Stimulated activated CD4-positive, alpha-beta T cell treated with anti-CD3 and anti-CD28 coated beads, Interleukin-15, amount 100 ng/mL, for 1 hour (primary cell): ENCODE measurements at places on chromosomes 16 and 17.

- DNase-seq = no peak
Measured at GRCh38 chr17:21166595-21167210, 39.9 kb downstream of the DHRS7B start.

DNA sequence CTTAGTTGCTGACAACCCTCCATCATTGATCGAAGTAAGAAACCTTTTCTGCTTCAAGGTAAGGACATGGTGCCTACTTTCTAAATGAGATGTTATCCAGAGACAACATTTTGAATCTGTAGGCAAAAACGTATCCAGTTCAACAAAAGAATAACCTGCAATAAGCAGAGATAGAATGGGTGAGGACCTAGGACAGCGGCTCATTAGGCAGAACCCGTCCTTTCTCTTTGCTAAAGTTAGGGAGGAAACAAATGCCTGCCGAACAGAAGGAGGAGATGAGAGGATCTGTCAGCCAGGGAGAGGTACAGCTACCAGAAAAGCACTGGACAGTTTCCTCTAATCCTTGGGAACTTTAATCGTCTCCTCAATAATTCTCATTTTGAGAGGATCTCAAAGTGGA lies 183.3 kb downstream of the CDH13 start:
- DNase-seq = no peak

GRCh38 chr16:69918241-69918640 lies 32.9 kb upstream of the CLEC18A start:
- no peak for DNase-seq

GRCh38 chr17:48427598-48427997 lies 2.4 kb downstream of the SKAP1 start:
- peak; percentile 44 for DNase-seq

- DNase-seq = no peak
Measured at GRCh38 chr17:57966246-57966645, 11.0 kb upstream of the CUEDC1 start.

DNA sequence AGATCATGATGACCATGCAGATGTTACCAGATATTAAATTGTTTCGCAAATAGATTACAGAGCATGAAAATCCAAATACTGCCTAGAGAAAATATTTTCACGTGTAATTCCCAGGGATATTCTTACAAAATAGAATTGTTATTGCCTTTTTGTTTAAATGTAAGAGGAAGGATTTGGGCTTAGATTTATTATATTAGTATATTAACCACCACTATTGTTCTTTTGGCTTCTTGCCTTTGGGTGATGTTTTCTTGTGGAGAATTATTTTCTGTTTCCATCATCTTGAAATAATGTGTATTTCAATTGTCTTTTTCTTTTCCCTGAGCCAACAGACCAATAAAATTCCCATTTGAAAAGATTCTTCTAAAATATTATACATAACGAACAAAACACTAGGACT lies 109.7 kb upstream of the NUDT7 start:
- DNase-seq = no peak

DNA sequence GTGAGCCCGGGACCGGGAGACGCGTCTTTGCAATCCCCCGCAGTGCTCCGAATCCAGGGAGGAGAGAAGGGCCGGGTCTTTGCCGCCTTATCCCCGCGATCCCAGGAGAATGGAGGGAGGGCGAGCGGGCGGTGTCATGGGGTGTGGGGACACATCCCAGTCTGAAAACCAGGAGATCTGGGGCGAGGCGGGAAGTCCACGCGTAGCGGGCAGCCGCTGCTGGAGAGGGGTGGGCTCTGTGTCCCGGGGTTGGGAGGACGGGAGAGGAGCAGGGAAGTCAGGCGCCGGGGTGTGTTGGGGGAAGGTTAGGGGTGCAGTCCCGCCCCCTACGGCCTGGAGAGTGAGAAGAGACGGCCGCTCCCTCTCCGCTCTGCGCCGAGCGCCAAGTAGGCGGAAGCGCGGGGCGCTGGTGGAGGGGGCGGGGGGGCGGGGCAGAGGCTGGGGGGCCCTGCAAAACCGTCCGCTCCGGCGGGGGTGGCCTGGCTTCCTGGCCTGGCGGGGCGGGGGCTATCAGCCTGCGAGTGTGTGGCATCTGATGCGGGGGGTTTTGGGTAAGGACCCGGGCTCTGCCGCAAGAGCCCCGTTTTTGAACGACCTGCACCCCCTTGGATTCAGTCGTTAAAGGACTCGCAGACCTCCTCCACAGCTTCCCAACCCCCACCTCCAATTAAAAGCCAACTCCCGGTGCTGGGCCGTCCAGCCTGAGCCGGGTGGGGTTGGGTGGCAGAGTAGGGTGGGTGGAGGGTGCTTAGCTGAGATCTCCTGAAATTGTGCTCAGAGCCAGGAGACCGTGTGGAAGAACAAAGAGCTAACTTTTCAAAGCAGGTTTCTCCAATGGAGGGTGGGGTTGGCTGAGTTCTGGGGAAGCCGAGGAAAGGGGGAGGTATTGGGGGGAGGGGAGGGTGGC lies 654 bp downstream of the LASP1 start:
- DNase-seq = peak; percentile 50

DNA sequence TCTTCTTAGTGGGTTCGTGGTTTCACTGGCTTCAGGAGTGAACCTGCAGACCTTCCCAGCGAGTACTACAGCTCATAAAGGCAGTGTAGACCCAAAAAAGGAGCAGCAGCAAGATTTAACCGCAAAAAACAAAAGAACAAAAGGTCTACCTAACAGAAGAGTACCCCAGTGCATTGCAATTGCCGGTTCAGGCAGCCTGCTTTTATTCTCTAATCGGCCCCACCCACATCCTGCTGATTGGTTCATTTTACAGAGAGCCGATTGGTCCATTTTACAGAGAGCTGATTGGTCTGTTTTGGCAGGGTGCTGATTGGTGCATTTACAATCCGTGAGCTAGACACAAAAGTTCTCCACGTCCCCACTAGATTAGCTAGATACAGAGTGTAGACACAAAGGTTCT lies 2.0 kb upstream of the ARRB2 start:
- peak; percentile 20 for DNase-seq

DNA sequence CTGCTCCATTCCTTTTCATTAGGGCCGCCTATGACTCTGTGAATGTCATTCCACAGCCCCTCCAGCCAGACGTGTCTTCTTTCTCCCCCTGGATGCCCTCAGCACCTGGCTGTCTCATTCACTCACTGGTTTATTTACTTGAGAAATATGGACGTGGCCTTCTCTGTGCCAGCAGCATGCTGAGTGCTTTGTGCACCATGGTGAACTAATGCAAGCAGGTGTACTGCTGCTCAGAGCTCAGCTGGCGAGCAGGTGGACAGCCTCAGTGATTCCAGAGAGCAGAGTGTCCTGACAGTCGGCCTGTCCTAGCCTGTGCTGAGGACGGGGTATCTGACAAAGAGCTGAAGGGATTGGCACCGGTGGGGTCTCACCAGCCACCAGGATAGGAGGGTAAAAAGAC lies 96.7 kb downstream of the GNAO1 start:
- no peak for DNase-seq

- DNase-seq = no peak
Measured at GRCh38 chr16:28208824-28209223, 2.9 kb downstream of the XPO6 start.

DNA sequence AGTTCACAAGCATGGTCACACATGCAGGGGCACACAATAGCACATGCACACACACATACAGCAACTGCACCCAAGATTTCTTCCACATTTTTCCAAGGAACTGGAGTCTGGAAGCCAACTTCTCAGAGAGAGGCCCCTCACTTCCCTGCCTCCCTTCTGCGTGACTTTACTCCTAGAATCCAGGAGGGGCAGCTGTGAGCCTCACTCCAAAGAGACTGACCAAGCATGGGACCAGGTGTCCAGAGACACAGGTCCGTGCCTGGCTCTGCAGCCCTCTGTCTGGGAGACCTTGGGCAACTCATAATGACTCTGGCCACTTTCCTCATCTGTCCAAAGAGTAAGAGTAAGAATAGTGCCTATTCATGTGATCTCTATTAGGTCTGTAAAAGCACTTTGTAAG lies 104.7 kb upstream of the TMEM132E start:
- DNase-seq = no peak

GRCh38 chr17:65509032-65509431 lies 52.4 kb downstream of the AXIN2 start:
- no peak for DNase-seq

- DNase-seq = no peak
Measured at GRCh38 chr16:75627851-75628250, 4.8 kb upstream of the ADAT1 start.

DNA sequence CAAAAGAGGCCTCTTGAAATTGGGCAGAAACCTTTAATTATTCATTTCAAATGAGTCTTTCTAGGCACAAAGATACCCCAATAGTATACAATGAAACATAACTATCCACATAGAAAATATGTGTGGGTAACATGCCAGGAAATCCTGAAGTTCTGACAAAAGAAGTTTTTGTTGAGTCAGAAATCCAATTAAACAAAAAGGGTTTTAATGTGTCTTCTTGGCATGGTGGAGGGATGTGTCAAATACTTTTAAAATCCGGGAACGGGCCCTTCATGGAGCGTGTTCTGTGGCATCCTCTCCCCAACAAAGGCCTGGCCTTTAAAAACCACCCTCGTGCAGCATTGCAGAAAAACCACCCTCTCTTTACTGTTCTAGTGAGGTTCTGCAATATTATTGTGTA lies 14.2 kb downstream of the CDRT4 start:
- no peak for DNase-seq

GRCh38 chr17:82490512-82491195 lies 28.9 kb upstream of the FOXK2 start:
- no peak for DNase-seq

DNA sequence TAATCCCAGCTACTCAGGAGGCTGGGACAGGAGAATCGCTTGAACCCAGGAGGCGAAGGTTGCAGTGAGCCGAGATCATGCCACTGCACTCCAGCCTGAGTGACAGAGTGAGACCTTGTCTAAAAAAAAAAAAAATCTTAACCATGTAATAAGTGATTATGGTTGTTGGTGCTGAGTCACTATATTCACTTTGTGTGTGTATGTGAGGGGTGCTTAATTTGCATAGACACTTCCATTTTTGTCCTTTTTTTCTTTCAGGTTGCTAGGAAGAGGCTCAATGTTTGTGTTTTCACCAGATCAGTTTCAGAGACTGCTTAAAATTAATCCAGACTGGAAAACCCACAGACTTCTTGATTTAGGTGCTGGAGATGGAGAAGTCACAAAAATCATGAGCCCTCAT lies 18.2 kb downstream of the METTL9 start:
- DNase-seq = no peak

GRCh38 chr16:87964049-87964659 lies 12.9 kb downstream of the BANP start:
- DNase-seq = no peak

GRCh38 chr17:69672924-69673323 lies 258.4 kb downstream of the MAP2K6 start:
- no peak for DNase-seq

GRCh38 chr16:70359552-70359951 lies 12.8 kb downstream of the DDX19A start:
- no peak for DNase-seq

DNA sequence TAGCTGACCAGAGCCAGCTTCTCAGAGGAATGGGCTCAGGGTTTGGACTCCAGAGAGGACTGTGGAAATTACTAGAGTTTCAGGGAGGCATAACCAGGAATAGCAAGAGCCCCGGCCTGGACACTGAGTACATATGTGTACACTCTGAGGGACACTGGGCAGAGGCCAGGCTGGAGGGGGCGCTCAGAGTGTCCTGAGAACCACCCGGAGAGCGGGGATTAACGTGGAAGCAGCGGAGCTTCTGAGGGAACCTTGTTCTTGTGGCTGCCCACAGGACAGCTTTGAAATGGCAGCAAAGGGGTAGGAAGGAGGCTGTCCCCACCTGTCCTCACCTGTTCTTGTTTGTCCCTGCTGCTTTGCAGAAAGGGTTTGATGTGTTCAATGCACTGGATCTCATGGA lies 27.8 kb downstream of the PLCD3 start:
- no peak for DNase-seq

DNA sequence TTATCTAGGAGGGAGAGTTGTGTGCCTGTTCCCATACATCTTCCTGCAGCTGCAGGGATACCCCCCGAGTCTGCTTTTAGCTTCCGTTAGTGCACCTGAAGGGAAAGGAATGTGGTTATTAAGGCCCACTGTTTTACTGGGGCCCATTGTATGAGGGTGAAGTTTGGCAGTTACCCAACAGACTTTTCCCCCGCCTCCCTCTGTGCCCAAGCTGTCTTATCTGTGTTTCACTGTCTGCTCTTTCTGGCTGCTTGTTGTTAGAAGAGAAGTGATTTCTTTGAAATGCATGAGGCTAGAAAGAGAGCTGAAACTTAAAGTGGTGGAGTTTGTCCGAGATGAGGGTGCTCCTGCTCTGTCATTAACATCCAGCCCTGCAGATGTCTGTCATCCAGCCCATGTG lies 7.4 kb upstream of the OR1A2 start:
- no peak for DNase-seq

GRCh38 chr17:29038085-29038795 lies 4.7 kb upstream of the PIPOX start:
- DNase-seq = no peak

DNA sequence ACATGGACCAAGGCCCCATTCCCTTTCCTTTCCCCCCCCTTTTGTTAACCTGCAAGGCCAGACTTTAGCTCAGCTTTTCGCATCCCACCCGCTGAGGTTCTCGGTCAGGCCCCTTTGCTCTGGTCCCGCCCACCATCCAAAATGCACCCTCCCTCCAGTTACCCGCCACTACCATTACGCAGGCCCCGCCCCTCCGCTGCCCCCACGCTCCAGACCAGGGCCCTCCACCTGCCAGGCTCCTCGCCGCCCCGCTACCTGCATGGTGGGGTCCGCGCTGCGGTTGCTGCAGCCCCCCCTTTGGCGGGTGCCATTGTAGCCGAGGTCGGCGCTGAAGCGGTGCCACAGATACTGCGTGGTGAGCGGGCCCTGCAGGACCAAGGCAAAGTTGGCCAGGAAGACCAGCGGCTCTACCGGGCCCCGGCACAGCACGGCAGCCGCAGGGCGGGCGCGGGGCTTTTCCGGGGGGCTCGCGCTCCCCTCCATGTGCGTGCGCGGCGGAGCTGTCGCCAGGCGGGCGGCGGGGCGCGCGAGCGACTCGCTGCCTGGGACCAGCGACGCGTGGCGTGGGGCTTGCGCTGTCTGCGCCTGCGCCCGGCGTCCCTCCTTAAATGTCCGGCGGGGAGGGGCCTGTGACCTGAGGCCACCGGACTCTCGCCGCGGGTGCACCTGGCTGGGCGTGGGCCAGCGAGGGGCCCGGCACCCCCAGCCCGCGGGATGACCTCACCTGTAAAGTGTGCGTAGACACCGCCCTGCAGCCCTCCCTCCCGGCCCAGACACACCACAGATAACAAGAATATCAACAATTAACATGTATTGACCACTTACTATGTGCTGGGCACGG lies at the start of gene SLC46A1:
Gene SLC46A1, minus strand, starts transcription at position 581 of the 841 bp plus-strand sequence. Its CDS starts 98 bp downstream, at position 483.
- DNase-seq = peak; percentile 50

DNA sequence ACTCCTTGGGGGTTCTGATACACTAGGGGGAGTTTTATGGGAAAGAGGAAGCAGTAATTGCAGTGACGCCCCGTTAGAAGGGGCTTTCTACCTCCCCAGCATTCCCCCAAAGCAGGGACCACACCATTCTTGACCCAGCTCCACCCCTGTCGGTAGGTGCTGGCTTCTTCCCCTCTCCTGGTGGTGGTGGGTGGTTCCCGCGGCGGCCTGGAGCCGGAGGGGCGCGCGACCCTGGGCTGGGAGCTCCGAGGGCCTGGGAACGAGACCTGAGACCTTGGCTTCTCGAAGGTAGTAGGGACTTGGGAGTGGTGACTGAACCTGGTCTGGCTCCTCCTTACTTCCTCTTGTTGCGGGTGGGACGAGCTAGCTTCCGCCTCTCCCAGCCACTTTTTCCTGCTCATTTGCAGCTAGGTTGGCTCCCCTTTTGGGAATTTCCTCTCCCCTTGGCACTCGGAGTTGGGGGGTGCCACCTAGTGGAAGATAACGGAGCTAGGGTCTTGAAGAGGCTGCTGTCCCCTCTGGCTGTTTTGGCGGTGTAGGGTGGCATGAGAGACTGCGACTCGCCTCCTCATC lies 438 bp downstream of the GRN start:
- no peak for DNase-seq

- DNase-seq = no peak
Measured at GRCh38 chr16:89412811-89413210, 77.5 kb downstream of the ANKRD11 start.
